CD14-positive monocyte (primary cell): ENCODE measurements at places on chromosomes 2 and 18.

GRCh38 chr2:187964746-187965145 lies 326.9 kb upstream of the GULP1 start:
- no peak for DNase-seq

- peak; percentile 58 for DNase-seq
Measured at GRCh38 chr2:101524806-101525430, 50.0 kb upstream of the RFX8 start.

- no peak for DNase-seq
Measured at GRCh38 chr2:199862788-199863187, 11.8 kb upstream of the FTCDNL1 start.

GRCh38 chr2:133157141-133157540 lies 411.1 kb downstream of the NCKAP5 start:
- DNase-seq: no peak

DNA sequence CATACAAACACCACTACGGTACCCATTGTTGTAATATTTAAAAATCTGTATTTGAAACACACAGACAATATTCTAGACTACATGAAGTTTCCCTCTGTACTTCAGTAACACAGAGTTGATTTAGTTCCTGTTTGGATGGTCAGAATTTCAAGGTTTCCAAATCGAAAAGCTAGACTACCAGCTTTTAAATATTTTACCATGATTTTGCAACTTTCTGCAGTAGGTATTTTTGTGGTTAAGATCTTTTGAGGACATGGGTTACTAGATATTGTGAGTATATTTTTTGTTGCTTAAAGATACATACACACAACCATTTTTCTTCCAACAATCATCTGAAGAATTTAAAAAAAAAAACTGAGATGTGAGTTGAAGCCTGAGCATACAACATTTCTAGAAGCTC lies 10.9 kb downstream of the SERPINB5 start:
- no peak for DNase-seq

DNA sequence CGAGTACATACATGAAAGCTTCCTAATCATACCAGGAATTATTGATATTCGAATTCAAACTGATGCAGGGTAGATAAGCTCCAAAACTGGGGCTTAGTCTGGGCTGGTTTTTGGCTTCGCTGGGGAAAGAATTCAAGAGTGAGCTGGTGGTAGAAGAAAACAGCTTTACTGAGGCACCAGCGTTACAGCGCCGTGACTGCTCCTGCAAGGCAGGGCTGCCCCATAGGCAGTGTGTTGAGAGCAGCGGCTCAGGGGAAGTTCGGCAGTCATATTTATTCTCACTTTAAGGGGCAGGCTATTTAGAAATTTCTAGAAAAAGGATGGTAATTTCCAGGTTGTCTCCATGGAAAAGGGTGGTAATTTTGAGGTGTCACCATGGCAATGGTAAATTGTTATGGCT lies 292.6 kb upstream of the TCF4 start:
- no peak for DNase-seq

DNA sequence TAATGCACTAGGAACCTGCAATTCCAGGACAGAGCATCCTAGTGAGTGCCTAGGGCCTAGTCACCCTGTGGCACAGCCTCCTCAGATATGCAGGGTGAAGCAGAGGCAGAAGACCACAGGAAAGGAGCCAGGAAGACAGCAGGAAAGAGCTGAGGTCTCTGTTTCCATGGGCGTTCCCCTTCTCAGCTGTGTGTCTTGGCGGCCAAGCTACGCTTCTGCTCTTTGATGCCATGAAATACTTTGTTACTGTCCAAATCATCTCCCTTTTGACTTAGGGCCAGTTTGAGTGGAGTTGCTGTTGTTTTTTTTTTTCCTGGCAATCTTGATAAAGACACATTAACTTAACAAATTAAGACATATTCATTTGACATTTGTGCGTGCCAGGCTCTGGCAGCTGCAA lies 67.3 kb downstream of the APOB start:
- no peak for DNase-seq

- no peak for DNase-seq
Measured at GRCh38 chr18:34820360-34821065, 110.4 kb downstream of the DTNA start.
